NT2/D1 (cell line): ENCODE measurements at places on chromosomes 4 and X.

GRCh38 chrX:96770315-96770714 lies 85.7 kb downstream of the DIAPH2 start:
- no peak for DNase-seq

DNA sequence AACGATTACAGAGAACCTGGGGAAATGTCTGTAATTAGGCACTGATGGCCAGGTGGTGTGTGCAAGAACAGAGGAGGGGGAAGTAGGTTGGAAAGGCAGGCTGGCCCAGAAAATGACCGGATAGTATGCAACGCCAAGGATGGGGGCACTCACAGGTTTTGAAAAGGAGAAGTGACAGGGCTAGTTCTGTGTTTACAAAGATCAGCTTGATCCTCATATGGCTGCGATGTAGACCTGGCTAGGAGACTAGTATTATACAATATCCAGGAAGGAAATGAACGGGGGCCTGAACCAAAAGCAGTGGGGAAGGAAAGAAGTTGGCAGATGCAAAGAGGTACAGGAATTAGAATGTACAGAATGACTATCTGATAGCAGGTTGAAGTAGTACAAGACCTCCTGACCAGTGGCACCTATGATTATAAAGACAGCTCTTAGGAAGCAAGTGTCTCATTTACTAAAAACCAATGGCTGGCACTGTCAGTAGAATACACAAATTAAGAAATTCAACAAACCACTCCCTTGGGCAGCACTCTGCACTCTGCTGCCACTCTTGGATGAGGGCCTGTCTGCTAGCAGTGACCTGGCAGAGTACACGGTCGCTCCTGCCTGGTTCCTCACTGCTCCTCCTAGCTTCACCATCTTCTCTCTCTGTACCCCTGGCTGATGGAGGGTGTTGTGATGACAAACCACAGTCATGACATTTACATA lies 14.1 kb downstream of the MFAP3L start:
- no peak for DNase-seq

DNA sequence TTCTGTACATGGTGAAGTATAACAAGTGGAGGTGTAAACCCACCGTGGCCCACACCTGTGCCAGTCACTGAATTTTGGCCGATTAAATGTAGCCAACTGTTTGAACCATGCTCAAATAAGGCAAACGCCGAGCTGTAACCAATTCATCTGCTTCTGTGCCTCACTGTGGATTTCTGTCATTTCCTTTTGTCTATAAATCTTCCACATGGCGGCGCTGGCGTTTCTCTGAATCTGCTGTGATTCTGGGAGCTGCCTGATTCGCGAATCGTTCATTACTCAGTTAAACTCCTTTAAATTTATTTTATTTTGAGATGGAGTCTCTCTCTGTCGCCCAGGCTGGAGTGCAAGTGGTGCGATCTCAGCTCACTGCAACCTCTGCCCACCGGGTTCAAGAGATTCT lies 19.2 kb downstream of the SUPT20HL2 start:
- DNase-seq: no peak

GRCh38 chrX:121165930-121166359 lies 118.5 kb downstream of the GLUD2 start:
- DNase-seq: no peak

- DNase-seq: no peak
These were observed 197.7 kb downstream of the SPATA18 start for GRCh38 chr4:52248820-52249219.

- no peak for DNase-seq
These were observed 11.0 kb upstream of the ODAPH start for GRCh38 chr4:75544870-75545269.

- no peak for DNase-seq
These were observed 44.5 kb downstream of the SCFD2 start for GRCh38 chr4:53321151-53321983.

DNA sequence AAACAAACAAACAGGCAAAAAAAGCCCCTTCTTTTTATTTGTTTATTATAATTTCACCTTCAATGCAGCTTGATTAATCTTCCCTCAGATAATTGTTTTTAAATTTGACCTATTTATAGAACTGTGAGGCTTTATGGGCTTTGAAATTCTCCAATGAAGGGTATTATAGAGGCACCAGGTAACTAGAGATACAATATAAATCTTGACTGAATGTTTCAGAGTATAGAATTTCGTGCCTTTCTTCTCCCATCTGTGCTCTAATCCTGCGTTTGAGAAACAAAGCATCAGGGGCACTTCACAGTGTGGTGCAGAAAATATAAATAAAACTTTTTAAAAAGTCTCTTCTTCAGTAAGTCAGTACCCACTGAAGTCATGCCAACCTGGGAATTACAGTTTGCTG lies 120.9 kb downstream of the ANKRD50 start:
- no peak for DNase-seq

GRCh38 chr4:151771664-151772063 lies 10.9 kb upstream of the GATB start:
- no peak for DNase-seq

DNA sequence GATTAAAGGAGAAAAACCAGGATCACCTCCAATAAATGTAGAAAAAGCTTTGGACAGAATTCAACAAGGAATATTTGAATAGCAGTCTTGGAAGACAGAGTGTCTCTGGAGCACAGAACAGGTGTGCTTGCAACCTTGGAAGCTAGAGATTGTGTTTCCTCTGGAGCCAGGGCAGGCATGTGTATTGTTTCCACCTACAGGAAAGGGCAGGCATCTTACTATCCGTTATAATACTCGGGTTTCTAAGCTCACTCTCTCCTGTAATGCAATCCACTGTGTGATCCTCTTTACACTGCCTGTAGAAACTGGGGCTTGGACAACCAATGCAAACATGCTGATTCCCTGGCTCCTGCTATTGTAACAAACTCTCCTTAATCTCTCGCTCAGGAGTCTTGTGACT lies 14.4 kb downstream of the CCDC110 start:
- DNase-seq: no peak

DNA sequence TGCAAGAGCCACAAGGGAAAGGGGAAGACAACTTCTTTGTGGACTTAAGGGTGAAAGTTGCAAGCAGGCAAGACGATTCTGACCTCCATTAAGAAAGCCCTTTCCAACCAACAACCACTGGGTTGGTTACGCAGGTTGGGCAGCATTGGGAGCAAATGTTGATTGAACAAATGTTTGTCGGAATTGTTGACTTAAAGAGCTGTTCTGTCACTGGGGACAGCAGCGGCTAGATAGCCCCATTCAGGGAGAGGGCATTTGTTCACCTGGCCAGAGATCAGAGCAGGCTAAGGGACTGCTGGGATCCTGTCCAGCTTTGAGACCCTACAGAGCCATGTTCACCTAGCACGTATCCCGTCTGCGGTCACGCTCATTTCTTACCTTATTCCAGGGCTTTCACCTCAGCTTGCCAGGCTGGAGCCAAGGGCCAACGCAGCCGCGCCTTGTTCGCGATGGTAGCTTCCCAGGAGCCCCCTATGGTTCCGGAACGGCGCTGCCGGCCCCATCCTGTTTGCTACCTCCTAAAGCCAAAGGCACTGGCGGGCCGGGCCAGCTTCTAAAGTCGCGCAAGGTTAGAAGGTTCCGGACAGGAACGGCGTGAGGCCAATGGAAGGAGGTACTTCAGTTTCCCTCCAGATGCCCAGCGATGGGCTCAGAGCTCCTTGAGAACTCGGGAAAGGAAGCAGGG lies 24.6 kb downstream of the F9 start:
- no peak for DNase-seq

DNA sequence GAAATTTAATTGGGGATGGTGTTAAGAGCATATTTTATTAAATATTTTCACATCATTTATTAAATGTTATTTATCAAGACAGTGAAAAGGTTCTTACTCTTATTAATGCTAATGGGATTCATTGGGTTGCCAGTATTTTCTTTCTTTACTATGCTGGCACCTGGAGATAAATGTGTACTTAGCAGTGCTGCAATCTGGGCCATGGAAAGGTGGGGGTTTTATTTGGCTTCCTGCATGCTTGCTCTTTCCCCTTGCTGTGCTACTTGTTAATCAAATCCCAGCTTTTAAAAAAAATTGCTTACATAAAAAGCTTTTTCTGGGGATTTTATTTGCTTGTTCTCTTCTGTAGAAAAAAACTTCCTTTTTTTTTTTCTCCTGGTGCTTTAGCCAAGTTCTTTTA lies 48.3 kb downstream of the ZAR1 start:
- DNase-seq: no peak

DNA sequence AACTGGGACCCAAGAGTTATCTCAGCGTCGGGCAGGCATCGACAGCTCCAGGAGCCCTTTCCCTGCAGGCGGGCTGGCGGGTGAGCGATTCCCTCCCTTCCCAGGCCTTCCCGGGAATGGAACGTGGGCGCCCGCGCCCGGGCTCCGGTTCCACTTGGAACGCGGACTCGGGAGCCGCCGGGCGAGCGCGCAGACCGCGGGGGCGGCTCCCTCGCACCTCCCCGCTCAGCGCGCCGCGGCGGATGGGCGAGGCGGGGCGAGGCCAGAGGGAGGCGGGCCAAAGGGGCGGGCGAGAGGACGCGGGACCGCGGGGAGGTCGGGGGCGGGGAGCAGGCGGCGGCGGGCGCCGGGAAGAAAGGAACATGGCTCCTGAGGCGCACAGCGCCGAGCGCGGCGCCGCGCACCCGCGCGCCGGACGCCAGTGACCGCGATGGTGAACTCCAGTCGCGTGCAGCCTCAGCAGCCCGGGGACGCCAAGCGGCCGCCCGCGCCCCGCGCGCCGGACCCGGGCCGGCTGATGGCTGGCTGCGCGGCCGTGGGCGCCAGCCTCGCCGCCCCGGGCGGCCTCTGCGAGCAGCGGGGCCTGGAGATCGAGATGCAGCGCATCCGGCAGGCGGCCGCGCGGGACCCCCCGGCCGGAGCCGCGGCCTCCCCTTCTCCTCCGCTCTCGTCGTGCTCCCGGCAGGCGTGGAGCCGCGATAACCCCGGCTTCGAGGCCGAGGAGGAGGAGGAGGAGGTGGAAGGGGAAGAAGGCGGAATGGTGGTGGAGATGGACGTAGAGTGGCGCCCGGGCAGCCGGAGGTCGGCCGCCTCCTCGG lies at the start of gene PKD2:
Gene PKD2, plus strand, starts transcription at position 332 of the 818 bp plus-strand sequence. Its CDS starts 99 bp downstream, at position 431.
- no peak for DNase-seq

- no peak for DNase-seq
These were observed 43.1 kb upstream of the BOD1L1 start for GRCh38 chr4:13670456-13671160.
